ENCODE measurements at places on chromosomes 4 and X. TPM values are rescaled to one million over a fixed set of nuclear protein-coding genes. Genes with fewer than 3 reads are reported as not detected.

DNA sequence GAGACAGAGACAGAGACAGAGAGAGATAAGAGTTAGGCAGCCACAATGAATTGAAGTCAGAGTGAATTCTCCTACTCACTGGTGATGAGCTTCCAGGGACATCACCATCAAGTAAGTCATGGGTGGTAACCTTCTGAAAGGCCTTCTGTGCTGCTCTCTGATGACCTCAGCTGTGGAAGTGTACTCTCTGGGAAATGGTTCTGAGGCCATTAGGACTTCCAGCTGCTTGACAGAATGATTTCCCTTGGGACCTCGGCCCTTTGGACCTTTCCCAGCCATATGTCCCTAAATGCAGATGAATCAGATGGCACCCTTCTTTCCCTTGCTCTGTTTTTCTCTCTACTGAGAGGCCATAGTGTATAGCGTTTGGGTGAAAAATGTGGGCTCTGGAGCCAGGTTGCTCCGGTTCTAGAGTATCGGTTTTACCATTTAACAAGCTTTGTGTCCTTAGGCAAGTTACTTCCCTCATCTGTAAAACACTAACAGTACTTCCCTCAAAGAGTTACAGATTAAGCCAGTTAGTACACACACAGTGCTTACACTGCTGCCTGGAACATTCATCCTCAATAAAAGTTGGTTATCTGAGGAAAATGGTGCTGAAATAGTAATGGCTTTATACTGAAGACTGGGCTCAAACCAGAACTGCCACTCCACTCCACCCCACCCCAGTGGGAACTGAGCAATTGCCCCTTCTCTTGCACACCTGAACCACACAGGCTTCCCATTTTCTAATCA, 7.6 kb downstream of the SEPTIN11 start:
- no peaks in the 10 kb centered on the region for H3K27me3 ChIP-seq
- H3K4me3 ChIP-seq = no peak overlapping the region
- DNase-seq = no peak

DNA sequence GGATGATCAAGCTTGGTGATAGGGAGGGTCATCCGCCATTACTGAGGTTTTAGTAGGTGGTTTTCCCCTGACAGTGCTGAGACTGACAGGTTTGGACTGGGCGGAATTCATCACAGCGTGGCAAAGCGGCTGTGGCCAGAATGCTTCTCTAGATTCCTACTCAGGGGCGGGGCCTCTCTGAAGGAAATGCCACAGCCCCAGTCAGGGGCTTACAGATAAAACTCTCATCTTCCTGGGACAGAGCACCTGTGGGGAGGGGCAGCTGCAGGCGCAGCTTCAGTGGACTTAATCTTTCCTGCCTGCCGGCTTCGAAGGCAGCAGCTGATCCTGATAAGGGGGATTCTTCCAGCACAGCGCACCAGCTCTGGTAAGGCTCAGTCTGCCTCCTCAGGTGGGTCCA, 316.7 kb downstream of the RPA4 start:
- no peak for DNase-seq
- H3K27ac ChIP-seq = no peak overlapping the region
- no peak overlapping the region for H3K4me3 ChIP-seq
- H3K36me3 ChIP-seq = no peaks in the 10 kb centered on the region
- no peaks in the 10 kb centered on the region for H3K27me3 ChIP-seq
- H3K4me1 ChIP-seq = no peaks in the 10 kb centered on the region

DNA sequence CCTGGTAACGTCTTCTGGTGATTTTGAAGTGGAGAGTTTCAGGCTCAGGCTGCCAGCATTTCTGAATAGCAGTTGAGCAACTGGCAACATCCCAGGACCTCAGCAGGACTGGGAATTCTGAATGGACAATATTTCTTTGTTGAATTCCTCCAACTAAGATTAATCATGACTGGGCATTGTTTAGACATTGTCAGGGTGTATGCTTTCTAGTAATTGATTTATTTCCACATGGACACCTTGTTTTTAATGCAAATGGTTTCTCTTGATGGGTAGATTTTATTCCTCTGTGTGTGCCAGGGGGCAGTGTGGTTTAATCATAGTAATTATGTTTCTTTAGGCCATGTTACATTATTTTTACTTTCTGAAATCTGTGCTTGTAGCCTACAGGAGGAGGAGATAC, 1004.7 kb upstream of the LCORL start:
- no peak for DNase-seq
- no peaks in the 10 kb centered on the region for H3K4me1 ChIP-seq
- H3K36me3 ChIP-seq = no peaks in the 10 kb centered on the region
- no peak overlapping the region for H3K4me3 ChIP-seq

- peaks cover 14% of the 10 kb centered on the region for H3K4me1 ChIP-seq
- H3K27me3 ChIP-seq = no peaks in the 10 kb centered on the region
- H3K27ac ChIP-seq = no peak overlapping the region
- H3K36me3 ChIP-seq = no peaks in the 10 kb centered on the region
- DNase-seq = no peak
- no peak overlapping the region for H3K4me3 ChIP-seq
These were observed 100.3 kb downstream of the SORBS2 start for GRCh38 chr4:185711726-185712125.

- H3K4me3 ChIP-seq = peak overlapping the region; percentile 83
- H3K27me3 ChIP-seq = no peaks in the 10 kb centered on the region
- H3K27ac ChIP-seq = peak overlapping the region; percentile 88
- no peaks in the 10 kb centered on the region for H3K36me3 ChIP-seq
These were observed 909 bp upstream of the SLAIN2 start for GRCh38 chr4:48340276-48340964.

DNA sequence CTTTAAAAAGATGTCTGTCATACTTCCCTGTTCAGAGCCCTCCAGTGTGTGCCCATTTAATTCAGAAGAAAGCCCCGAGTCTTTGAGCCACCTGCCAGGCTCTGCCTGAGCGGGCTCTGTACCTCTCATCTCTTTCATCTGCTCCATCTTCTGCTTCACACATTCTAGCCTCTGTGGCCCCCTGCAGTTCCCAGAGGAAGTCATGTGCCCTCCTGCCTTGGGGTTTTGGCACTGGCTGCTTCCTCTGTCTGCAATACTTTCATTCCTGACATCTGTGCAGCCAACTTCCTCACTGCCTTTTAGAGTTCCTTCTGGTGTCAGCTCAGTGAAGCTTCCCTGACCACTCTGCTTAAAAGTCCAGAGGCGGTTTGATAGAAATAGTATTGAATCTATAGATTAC, 6.2 kb upstream of the STK32B start:
- no peaks in the 10 kb centered on the region for H3K36me3 ChIP-seq
- DNase-seq = no peak
- H3K27ac ChIP-seq = no peak overlapping the region
- no peak overlapping the region for H3K4me3 ChIP-seq
- H3K27me3 ChIP-seq = no peaks in the 10 kb centered on the region

LONRF3 gene
- total RNA-seq = 15.6 TPM

LANCL3 gene
- 0.26 TPM for total RNA-seq

FAM193A gene
- 21.5 TPM for total RNA-seq

CNKSR2 gene
- total RNA-seq = 2.0 TPM
